Left forelimb (tissue), 1 donor: ENCODE measurements at places on chromosomes 3 and 15.

GRCh38 chr15:78661001-78661400, 20.0 kb upstream of the CHRNB4 start:
- DNase-seq: no peak

DNA sequence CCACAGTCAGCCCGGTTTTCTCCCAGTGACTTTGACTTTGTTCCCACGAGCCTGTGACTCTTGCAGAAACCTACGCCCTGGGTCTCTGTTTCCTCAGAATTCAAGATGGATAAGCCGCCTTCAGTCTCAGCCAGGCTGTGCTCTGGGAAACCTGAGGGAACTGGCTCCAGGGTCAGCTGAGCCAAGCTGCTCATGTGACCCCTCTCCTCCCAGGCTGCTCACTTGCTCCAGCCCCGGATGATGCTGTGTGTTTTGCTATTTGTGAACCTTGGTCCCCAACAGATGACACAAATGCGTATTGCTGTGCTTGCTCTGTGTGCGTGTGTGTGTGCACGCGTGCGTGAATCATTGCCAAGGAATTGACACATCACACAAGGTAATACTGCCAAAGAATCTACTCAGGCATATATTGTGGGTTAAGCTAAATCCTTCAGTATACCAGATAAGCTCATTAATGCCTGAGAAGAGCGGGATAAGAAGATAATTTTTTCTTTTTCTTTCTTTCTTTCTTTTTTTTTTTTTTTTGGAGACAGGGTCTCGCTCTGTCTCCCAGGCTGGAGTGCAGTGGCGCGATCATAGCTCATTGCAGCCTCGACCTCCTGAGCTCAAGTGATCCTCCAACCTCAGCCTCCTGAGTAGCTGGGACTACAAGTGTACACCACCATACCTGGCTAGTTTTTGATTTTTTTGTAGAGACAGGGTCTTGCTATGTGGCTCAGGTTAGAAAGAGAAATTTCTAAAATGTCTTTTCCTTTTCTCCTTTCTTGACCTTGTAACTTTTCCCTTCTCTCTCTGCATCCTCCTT, 29.2 kb upstream of the UMPS start:
- no peak for DNase-seq

- DNase-seq: no peak
Observed at GRCh38 chr3:46649436-46649835, 37.1 kb downstream of the FAM240A start.

DNA sequence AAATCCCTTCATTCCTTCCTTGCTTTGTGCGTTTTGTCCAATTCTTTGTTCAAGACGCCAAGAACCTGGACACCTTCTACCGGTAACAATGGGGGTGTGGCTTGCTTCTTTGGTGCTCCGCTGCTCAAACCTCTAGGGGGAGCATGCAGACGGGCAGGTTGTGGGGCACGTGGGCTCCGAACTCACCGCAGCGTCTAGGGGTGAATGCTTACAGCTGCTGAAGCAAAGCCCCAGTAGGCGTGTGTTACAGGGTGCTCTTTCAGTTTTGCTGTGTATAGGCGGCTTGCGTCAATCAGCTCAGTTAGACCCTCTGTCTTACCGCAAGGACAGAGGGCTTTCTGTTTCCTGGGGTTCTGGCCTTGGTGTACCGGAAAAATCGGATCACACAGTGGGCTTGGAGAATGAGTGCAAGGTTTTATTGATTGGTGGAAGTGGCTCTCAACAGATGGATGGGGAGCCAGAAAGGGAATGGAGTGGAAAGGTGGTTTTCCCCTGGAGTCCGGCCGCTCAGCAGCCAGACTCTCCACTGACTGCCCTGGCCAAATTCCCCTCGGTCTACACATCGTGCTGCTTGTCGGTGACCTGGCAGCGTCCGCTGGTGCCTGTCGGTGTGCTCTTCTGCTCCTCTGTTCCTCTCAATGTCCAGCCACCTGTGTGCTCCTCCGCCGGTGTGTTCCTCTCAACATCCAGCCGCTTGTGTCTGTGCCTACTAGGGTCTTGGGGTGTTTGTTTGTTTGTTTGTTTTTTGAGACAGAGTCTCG, 1.2 kb upstream of the LRRC34 start:
- DNase-seq: no peak

- DNase-seq: no peak
Observed at GRCh38 chr3:73364517-73364916, 260.2 kb downstream of the PDZRN3 start.

DNA sequence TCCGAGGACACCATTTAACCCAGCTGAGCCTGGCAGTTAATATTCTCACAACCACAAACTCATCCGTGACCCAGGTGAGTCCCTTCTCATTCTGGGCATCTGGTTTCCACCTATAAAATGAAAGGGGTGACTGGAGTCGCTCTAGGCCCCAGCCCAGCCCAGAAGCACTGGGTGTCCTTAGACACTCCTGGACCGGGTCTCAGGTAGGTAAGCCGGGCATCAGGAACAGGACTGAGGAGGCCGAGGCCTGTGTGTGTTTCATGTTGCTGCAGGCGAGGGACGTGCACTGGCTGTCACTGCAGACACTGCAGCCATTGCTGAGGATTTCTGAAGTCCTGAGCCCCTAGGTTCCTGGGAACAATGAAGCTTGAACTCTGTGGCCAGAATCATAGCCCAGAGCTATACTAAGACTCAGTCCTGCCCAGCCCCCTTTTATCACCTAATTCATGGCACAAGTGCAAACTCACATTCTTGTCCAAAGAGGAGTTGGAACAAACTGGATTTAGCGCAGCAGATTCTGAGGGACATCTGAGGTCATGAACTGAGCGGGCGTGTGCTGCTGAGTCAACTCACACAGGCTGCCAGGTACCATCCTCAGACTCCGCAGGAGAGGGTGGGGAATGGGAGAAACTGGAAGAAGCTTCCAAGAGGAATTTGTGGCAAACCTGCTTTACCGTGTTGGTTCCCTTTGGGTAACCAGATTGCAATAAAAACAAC, 184.9 kb downstream of the FAM43A start:
- no peak for DNase-seq

GRCh38 chr3:16286161-16286560, 21.1 kb downstream of the OXNAD1 start:
- DNase-seq: no peak

GRCh38 chr3:20401253-20401652, 215.2 kb upstream of the SGO1 start:
- no peak for DNase-seq

- no peak for DNase-seq
Observed at GRCh38 chr15:68704496-68705021, 116.1 kb downstream of the ANP32A start.

- no peak for DNase-seq
Observed at GRCh38 chr3:189273736-189274135, 102.0 kb downstream of the TPRG1 start.

GRCh38 chr15:39657181-39657580, 76.3 kb downstream of the THBS1 start:
- no peak for DNase-seq

DNA sequence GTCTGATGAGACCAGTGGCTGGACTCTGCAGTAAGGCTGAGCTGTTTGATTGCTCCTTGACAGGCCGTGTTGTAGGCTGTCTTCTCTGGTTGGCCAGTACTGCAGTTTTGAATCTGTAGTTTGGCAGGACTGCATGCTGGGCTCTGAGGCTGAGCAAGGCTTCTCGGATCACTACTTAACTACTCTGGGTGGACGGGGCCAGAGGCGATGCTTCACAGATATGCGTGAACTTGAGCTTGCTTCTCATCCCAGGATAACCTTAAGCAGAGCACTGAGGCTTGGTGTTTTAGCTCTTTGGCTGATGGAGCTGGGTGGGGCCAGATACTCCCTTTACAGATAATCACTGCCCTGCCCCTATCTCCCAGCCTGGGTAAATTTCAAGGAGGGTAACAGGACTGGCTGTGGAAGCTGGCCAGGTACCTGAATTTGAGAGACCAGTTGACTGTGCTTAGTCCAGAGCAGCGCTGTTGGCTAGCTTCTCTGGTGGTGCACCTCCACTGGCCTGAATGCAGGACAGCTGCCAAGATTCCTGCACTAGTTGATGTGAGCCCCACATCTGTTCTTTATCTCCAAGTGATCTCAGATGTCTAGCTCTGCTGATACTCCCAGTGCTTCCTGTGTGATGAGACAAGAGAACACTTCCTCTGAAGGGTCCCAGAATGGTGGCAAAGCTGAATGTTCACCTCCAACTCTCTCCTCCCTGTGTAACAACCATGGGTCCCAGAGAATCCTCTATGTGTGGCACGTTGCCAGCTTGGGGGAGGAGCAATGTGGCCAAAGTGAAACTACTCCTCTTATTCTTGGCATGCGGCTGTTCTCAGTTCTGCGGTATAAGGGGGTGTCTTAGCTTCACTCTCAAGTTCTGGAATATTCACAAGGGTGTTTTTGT, 37.9 kb downstream of the RPL39L start:
- peak; percentile 80 for DNase-seq

DNA sequence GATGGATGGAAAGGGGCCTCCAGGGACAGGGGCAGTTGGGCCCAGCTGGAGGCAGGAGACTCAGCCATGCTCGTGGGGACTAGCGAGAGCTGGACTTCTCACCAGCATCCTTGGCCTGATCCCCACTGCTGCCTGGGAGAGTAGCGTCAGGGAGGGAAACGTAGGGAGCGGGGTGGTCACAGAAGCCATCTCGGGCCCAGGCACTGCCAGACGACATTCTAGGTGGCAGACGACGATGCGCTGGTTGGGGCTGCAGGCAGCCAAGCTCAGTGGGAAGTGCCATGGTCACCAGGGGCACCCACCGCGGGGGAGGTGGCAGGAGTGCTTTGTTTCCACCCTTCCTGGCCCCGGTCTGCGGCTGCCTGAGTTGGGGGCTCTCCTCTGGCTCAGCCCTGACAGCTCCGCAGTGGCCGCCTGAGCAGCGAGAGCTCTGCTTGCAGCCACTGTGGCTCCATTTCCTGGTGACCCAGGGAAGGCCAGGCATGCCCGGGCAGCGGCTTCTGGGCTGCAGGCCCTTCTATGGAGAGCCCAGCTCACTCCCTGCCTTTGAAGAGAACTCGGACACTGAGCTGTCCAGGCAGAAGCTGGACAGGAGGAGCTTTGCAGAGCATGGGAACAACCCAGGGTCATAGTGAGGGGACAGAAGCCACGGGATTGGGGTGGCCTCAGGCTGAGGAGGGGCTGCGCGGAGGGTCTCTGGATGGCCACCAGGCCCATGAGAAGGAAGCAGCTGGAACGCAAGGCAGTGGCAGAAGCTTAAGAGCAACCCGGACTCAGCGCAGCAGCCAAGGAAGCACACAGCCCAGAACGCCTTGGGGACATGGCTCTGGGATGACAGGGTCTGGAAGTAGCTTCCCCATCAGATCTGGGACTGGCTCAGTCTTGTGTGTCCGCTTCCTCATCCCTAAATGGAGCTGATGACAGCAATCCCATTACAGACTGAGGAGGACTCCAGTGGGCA, 30.8 kb downstream of the KLHL25 start:
- DNase-seq: no peak

DNA sequence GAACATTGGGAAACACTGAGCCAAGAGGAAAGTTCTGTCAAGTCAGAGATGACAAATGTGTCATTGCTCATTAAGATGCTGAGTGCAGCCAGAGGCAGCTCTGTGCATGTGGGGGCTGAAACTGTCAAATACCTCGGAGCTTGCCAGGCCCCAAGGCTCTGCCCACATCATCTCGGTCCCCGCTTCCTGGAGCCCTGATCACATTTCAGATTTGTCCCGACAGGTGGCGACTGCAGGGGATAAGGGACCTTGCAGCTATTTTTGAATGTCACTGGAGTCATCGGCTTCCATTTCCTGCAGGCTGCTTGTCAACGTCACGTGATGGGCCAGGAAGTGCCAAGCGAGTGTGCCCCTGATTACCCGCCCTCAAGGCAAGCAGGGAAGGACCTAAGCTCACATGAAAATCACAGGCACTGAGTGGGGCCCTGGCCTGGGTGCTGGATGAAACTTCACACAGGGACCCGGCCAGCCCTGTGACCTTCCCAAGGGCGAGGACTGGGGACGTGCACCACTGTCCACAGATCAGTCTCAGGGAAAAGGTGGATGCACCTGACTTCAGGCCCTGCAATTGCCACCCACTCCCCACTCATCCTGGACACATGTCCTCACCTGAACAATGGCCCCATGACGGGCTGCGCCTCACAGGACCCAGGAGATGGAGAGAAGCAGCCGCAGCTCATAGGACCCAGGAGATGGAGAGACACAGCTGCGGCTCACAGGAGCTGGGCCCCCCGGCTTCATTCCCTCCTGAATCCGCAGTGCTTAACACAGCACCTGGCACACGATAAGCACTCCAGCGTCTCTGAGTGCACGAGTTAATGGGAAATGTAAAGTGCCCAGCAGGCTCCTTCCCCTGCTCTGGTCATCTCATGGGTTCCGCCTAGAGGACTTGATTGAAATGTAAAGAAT, 73.4 kb downstream of the NUP210 start:
- no peak for DNase-seq

DNA sequence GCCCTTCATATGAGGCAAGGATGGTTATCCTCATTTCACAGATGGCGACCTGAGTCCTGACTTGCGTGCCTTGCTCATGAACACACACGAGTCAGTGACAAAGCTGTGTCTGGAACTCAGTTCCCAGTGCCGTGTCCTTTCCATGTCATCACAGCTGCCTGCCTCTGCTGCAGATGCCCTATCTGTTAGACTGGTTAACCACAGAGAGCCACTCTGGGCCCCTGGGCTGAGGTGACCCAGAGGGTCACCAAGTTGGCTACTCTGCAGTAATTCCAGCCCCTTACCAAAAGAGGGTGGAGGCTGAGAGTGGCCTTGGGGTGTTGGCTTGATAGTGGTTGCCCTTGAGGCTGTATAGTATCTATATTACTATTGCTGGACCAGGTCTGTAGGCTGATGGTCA, 41.0 kb downstream of the RAB11A start:
- no peak for DNase-seq

DNA sequence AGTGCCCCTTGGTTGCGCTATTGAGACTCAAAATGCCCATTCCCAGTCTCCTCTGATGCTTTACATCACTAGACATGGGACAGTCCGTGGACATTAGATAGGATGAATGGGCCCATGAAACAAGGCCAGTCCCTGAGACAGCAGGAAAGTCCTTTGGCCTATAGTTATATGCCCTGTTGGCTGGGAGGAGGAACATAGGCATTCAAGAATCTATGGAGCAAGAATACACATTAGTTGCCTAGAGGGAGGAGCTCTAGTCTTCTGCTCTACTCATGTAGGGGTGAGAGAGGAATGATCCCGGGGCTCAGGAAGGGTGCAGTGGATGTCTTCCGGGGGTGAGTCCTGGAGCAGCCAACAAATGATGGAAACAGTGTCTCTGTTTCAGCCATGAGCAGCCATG, 58.0 kb upstream of the LRTM1 start:
- no peak for DNase-seq
